Activated T-helper 1 cell treated with anti-CD3 and anti-CD28 coated beads, Interleukin-12 subunit alpha, Interleukin-12 subunit beta, Interleukin-2, Interleukin-4 antibody, amounts not matched to agents 30 ng/mL and 10 ng/mL and 1 ng/mL, durations not matched to agents 14 hours and 24 hours and 36 hours (primary cell): ENCODE measurements at places on chromosomes 1 and 21.

- DNase-seq, result no peak
These were observed 277.6 kb upstream of the RUNX1 start for GRCh38 chr21:35326677-35327076.

DNA sequence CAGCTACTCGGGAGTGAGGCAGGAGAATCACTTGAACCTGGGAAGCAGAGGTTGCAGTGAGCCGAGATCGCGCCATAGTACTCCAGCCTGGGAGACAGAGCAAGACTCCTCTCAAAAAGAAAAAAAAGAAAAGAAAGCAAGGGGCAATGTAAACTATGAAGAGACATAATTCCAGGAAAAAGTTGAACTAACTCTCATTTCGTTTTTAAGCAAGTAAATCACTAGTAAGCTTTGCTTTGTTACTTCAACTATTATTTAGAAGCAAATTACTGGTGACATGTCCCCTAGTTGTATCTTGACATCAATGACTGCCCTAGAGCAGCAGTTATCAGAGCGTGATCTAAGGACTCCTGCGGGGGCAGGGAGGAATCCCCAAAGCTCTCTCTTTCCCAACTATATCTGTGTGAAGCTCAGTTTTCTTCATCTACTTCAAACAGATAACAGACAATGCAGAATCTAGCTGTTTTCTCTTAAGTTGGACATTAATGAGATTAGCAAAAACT lies 18.7 kb downstream of the CLSTN1 start:
- no peak for DNase-seq

GRCh38 chr1:151406176-151406575 lies 6.8 kb downstream of the PSMB4 start:
- no peak for DNase-seq

DNA sequence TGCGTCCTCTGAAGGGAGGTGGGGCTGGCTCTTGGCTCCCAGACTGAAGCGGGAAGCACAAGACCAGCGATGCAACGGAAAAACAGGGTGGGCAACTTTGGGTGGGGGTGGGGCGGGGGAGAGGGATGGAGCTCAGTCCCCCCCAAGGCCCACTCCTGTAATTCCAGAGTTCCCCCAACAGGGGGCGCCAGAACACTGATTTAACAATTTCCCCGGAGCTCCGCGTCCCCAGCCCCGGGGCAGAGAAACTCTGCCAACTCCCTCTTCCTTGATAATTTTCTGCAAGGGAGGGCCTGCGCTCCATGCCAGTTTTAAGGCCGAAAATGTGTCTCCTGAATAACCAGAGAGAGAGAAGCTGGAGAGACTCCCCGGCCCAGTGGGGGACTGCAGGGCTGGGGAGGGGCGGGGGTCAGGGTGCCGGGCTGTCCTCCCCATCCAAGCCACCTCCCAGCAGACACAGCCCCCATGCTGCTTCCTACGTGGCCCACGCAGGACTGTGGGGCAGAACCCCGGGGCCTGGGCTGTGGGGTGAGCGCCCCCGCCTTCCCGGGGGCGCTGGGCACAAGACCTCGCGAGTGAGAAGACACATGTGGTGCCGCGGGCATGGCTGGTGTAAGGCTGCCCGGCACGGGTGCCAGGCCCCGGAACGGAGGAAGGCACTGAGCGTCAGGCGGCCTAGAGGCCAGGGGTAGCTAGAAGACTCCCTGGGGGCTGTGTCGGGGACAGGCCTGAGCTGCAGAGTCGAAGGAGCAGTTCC lies 51.4 kb downstream of the KIF21B start:
- DNase-seq, result peak; percentile 26

DNA sequence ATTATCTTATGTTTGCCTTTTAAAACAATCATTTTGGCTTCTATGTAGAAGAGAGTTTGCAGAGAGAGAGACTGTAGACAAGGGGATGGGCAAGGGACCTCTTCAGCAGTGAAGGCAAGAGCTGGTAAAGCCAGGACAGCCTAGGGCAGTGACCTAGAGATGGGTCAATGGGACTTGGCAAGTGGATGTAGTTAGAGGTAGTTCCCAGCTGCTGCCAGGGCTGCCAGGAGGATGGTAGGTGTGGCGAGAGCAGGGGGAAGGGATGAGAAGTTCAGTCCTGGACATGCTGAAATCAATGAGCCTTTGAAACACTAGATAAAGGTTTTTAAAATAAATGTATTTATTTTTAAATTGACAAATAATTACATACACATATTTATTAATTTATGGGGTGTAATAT lies 6.4 kb upstream of the SPRR5 start:
- DNase-seq, result no peak

DNA sequence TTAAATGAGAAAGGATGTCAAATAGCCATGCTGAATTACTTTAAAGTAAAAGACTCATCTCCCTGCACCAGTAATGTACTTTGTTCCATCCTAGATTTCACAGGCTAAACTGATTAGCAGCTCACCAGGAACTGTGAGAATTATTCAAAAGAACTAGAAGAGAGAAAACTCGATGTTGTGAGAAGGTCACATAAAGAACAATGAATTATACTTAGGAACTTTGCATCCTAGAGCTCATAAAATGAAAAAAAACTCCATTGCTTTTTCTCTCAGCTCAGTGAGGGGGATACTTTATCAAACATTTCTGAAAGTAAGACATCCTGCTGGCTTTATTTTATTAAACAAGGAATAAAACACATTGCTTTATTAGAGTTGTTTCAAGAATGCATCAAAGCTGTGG lies 278.5 kb downstream of the MRPL39 start:
- no peak for DNase-seq

DNA sequence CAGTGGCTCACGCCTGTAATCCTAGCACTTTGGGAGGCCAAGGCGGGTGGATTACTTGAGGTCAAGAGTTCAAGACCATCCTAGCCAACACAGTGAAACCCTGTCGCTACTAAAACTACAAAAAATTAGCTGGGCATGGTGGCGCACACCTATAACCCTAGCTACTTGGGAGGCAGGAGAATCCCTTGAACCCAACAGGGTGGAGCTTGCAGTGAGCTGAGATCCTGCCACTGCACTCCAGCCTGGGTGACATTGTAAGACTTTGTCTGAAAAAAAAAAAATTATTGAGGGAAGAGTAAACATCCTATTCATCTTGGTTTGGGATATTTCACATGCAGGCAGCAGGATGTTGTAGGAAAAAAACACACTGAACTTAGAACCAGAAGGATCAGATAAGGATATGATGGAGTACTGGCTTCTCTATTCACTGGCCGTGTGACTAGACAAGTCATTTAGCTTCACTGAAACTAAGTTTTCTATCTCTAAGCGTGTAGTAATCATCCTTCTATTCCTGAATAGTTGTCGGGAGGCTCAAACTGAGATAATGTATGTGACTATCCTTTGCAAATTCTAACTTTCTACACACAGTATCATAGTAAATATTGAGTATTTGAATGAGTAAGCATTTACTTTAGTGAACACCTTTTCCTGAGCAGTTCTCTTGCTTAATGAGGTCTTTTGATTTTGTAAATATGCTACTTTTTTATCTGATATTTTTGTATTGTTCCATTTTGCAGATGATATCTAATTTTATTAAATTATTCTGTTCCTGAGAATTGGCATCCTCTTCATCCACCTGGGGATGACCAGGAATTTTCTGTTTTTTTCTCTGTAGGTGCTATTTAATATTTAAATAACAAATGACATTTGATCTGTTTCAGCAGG lies 18.2 kb downstream of the CAP1 start:
- no peak for DNase-seq

DNA sequence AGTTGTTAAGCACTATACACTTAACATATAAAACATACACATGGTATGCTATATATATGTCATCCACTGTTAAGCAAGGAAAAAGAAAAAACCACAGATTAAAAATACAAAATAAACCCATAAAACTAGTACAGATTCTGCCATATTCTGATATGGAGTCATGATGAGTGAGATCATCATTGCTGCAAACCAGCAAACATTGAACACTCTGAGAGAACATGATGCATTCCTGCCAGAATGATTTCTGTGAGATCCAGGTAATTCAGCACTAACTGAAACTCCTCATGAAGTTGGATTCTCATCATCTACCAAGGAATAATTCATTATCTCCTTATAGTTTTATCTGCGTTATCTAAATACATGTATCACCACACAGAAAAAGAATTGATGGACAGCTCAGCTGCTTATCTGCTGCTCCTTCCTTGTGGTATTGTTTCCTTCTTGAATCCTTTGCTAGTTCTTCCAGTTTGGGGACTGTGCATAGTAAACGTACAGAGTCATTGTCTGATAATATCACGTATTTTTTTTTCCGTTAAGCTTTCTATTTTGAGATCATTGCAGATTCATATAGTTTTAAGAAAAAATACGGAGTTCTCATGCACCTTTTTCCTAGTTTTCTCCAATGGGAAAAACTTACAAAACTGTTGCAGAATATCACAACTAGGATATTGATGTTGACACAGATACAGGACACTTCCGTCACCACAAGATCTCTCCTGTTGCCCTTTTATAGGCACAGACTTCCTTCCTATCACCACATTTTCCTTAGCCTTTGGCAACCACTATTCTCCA lies 9.3 kb downstream of the RAB4A start:
- DNase-seq, result no peak

GRCh38 chr1:150094734-150095265 lies 27.2 kb downstream of the VPS45 start:
- no peak for DNase-seq

- DNase-seq, result no peak
These were observed 119.8 kb downstream of the OSBPL9 start for GRCh38 chr1:51736702-51737101.

GRCh38 chr1:62493656-62494055 lies 56.8 kb downstream of the USP1 start:
- DNase-seq, result no peak

DNA sequence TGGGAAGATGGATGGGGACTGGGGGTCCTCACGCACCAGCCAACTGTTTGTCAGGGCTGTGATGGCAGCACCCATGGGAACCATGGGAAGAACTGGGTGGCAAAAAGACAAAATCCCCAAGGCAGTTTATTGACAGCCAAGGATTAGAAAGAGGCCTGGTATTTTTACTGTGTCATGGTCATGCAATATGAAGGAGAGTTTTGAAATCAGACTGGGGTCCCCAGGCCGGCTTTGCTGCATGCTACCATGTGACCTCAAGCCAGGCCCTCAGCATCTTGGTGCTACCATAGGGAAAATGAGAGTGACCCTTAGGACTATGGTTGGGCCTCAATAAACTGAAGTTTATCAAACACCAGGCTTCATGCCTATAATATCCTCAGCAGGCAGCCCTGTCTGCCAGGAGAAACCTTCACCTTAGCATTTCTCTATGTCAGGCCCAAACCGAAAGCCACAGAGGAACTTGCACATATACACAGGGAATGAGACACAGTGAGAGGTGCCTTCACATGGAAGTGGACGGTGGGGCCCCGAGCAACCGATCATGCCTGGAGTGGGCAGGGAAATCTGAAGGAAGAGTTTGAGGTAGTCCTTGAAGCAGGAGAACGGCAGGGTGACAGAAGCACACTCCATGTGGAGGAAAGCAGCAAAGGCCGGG lies 203.2 kb downstream of the HIVEP3 start:
- no peak for DNase-seq

- no peak for DNase-seq
These were observed 1.3 kb upstream of the HMGN2 start for GRCh38 chr1:26470878-26471497.

DNA sequence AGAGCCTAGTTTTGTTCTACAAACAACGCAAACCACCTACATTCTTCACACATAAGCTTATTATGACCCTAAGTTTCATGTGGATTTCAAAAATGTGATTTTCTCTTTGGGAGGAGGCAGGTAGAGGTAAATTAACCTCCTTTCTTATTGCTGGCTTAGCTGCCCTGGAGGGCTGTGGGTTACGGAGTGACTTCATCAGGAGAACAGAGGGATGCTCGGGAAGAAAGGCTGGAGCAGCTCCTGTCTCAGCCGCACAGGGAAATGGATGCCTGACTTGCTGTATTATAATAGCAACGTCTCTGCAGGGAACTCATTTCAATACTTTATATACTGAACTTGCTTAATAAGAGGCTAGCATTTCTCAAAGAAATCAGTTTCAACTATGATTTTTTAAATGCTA lies 14.1 kb upstream of the CREG1 start:
- no peak for DNase-seq

DNA sequence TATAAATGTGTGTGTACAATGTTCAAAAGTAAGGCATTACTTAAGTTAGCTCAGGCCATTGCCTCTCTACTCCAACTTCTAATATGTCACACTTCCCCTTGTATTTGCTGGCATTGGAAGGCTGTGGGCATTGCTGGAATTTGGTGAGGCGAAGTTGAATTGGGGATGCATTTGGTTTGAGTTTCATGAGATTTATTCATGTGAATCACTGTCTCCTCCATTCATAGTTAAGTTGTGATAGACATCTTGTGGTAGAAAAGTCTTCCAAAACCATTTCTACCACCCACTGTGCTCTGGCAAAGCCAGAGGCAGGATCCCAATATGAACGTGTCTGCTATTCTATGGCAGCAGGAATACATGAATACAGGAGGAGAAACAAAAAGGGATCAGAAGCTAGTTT lies 397.8 kb upstream of the USP24 start:
- DNase-seq, result no peak

DNA sequence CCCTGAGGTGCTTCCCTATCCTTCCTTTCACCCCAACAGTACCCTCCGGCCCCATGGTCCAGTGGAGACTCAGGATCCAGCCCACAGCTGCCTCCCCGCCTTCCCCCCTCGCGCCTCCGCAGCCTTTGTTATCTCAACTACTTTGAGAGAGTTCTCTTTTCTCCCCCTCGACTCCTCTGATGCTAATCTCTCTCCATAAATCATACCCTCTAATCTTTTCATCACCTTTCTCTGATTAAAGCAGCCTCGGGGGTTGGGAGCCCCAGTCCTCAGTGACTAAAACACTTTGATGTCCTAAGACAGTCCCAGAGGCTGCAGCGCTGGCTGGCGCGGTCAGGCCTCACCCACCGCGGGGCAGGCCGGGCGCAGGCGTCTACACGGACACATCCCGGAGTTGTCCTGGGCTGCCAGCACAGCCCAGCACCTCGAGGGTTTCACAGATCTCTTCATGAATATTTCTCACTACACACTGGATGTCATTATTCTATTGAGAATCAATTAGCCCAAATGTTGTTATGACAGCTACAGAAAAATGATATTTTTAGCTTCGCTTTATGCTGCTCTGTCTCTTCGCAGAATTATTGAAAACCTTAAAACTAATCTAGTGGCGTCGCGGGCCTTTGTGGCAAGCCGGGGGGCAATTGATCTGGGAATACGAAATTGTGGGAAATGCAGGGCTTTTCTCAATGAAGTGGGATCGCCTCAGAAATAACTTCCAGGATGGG lies 289.5 kb downstream of the RRAGC start:
- DNase-seq, result no peak

- DNase-seq, result no peak
These were observed 25.1 kb downstream of the C1orf116 start for GRCh38 chr1:207007352-207008033.
